Thoracic aorta (tissue), 2 donors: ENCODE measurements at places on chromosomes 1 and 21. TPM values are rescaled to one million over a fixed set of nuclear protein-coding genes. Genes with fewer than 3 reads are reported as not detected.

- no peak for DNase-seq
Measured at GRCh38 chr1:227941509-227942020, 6.2 kb downstream of the WNT9A start.

- no peak for DNase-seq
Measured at GRCh38 chr1:100028765-100029164, 59.0 kb downstream of the SLC35A3 start.

DNA sequence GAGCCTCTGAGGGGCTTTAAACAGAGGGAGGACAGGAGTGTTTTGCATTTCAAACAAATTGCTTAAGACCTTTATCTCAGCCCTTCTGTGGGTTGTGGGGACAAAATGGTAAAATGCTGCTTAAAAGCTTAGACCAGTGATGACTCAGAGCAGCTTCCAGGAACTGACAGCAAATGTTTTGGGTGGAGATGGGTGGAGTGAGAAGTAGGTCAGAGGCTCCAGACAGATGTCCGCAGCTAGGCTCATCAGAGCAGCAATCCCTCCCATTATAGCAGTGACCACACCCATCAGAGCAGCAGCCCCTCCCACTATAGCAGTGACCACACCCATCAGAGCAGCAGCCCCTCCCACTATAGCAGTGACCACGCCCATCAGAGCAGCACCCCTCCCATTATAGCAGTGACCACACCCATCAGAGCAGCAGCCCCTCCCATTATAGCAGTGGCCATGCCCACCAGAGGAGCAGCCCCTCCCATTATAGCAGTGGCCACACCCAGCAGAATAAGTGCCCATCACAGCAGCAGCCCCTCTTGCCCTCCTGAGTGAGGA lies 532.2 kb downstream of the MATN1 start:
- no peak for DNase-seq

DPH2 gene
- total RNA-seq = 31.4 TPM

DNA sequence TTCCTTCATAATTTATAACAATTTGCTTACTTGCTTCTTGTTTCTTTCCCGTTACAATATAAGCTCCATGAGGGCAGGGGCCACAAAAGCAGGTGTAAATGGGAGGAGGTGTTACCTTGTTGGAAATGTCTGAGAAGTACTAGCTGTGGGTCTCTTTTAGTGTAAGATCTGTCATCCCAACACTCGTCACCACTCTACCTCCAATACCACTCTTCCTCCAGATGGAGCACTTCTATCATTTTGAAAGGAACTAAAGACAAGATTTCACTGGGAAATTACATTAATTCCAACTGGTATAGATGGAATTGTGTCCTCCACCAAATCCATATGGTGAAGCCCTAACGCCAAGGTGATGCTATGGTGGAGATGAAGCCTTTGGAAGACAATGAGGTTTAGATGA lies 53.0 kb upstream of the CPLANE2 start:
- DNase-seq = no peak

DNA sequence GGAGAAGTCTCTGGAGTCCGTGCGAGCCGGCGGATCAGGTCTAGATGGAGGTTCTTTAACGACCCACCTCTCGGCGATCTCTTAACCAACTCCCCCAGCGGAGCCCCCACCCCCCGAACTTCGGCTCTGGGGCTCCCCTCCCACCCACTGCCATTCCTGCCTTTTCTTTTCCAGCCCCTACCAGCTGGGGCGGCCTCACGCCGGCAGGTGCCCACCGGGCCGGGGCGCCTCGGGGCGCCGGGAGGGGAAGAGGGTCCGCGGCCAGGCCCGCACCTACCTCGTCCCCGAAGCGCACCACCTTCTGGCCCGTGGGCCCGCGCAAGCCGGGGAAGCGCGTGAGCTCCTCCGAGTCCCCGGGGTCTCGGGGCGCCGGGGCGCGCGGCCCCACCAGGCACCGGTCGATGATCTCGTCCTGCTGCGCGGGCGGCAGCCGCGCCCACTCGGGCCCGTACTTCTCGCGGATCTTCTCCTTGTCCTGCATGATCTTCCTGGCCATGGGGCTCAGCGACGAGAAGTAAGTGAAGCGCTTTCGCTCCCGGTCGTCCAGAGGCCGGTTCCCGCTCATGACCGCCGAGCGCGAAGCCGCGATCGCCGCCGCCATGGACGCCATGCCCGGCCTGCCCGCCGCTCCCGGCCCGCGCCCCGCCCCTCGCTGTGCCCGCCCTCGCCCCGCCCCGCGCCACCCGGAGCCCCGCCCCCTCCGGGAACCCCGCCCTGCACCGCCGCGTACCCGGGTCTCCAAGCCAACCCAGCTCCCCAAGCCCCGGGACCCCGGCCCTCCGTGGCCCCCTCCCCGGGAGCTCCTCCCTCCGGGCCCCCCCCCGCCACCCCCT lies at the start of gene C1orf198:
Gene C1orf198, minus strand, starts transcription at position 619 of the 833 bp plus-strand sequence. Its CDS starts 9 bp downstream, at position 610.
- no peak for DNase-seq

SLC35F3 gene
- not detected for total RNA-seq

DNA sequence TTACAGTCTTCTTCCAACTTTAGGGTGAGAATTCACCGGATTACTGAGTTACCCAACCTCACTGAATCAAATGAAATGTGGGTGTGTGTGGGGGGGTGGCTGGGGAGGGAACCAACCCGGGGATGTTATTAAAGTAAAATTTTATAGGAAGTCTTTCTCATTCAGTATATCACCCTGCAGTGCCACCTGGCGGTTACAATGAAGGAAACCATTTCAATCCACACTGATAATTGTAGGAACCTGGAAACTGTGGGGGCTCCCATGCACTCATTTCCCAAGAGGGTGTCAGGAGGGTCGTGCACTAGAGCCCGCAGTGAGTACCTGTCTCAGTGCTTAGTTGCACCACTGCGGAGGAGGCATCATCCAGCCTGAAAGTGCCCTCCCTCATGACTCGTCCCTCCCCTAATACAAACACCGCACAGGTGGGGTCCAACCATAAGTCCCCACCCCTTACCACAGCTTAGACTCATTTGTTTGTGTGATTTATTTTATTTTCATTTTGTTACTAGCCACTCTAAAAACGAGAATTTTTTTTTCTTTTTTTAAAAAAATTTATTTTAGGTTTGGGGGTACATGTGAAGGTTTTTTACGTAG lies 29.1 kb upstream of the IGSF5 start:
- DNase-seq = no peak
